Cerebellar nuclear complex (tissue), 1 donor: ENCODE measurements at places on chromosomes 3 and 15.

DNA sequence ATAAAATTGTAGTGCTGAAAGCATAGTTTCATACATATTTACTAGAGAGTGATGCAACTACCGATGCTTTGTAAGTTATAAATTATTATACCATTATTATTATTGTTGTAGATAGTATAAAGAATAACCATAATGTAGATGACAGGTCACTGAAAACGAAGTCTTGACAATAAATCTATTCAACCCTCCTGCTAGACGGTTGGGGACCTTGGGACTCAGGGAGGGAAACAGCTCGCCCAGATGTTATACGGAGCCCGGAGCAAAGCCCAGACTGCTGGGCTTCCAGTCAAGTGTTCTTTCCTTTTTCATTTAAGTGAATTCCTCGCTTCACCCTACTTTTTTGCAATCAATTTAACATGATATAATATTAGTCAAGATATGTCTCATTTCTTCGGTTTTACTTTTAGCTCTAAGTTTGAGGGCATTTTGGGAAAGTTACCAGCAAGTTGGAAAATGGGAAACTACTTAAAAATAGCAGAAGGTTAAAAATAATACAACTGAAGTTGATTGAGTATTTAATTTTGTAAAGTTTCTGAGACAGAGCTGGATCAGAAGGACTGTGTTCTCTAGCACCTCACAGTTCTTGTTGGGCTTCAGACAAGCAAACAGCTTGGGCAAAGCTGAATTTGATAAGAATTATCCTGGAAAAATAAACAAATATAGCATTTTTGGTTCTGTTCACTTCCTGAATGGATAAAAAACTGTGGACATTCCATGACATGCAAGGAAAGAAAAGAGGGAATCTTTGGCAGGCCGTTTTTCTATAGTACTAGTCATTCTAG lies 173.4 kb upstream of the TP63 start:
- no peak for DNase-seq

DNA sequence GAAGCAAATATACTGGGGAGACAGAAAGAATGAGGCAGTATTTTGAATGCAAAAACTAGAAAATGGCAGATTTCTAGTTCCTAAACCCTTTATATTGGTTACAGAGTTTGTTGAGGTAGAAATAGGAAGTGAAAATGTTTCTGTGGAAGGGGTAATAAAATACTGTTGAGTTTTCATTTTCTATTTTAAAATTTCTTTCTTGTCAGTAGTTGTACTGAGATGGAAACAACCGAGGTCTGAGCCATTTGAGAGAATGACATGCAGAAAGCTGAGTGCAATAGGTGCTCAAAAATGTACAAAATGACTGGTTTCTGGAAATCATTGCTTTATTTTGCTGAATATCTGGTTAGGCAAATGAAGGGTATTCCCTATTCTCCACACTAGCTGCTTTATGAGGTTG lies 361.4 kb downstream of the CHL1 start:
- DNase-seq: no peak

DNA sequence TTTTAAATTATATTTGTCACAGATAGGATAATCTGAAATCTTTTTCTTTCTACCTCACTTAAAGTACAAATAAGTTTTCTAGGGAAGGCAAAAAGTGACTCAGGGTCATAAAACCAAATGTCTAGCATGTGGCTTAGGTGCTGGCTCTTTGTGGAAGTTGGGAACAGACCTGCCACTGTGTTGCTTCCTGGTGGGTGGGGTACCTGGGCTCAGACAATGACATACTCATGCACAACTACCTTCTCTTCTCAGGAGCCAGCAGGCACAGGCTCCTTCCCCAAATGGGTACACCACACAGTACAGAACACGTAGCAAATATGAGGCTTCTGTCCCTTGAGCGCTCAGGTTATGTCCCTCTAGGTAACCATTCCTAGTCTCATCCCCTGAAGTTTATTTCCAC lies 40.1 kb upstream of the MUC13 start:
- no peak for DNase-seq

DNA sequence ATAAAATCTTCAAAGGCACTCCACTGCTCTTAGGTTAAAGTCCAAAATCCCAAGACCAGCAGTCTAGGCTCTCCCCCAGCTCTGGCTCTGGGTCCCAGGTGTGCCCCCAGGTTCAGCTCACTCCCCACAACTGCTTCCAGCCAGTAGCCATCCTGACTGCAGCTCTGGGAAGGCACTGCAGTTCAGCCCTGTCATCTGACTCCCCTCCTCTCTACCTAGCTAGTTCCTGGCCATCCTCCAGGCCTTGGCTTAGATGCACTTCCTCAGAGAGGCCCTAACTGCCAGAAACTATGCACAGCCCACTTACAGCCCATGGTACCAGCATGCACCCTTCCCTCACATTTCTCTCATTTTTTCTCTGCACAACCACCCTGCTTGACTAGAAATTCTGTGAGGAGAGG lies 25.5 kb downstream of the TBC1D2B start:
- DNase-seq: no peak

GRCh38 chr3:31723701-31724100 lies 191.0 kb downstream of the STT3B start:
- DNase-seq: no peak

GRCh38 chr3:39118931-39119660 lies 11.6 kb downstream of the TTC21A start:
- DNase-seq: no peak

- DNase-seq: peak; percentile 81
Observed at GRCh38 chr3:119702530-119703527, at the start of gene CFAP91. Gene CFAP91 (plus strand): TSS chr3:119703022. CDS start chr3:119703099, 77 bp downstream.

GRCh38 chr3:54827776-54828175 lies 100.1 kb downstream of the LRTM1 start:
- no peak for DNase-seq

- no peak for DNase-seq
Observed at GRCh38 chr3:18405141-18405540, 20.0 kb downstream of the SATB1 start.

DNA sequence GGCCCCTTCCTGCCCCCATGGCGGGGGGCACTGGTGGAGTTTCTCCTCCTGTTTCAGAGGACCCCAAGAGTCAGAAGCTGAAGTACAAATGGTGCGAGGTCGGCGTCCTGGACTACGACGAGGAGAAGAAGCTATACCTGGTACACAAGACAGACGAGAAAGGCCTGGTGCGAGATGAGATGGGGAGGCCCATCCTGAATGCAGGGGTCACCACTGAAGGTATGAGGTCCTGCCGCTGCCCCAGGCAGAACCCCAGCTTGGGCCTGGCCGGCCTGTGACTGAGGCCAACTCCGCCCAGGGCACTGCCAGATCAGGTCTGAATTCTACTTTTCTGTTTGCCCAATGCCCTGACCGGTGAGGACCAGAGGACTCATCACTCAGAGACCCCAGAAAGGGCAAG lies 15.0 kb downstream of the DNAH1 start:
- no peak for DNase-seq

DNA sequence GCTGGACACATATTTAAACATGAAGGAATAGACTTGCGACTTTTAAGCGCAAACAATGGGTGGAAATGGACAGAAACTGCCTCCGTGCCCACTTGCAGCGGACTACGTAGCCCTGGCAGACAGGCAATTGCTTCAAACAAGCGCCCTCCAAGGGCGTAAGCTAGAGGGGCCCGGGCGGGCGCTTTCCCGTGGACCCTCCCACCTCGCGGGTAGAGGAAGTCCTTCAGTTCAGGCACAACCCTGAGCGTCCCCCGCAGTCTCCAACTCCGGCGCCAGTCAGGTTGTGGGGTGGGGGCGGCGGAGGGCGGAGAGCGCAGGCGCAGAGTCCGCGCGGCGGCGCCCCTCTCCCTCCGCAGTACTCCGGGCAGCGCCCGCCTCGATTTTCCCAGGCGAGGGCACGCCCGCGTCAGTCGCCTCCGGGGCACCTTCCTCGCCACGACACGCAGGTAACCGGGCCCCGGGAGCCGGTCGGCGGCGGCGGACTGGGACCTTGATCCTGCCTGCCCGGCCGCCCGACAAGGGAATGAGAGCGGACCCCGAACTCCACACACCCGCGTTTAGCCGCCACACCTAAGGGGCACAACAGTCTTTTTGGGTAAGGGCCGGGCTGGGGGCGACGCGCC lies at the start of gene SLC35G2:
TSS of gene SLC35G2 (plus strand) at position 358 of the 623 bp plus-strand sequence. CDS start 35,335 bp downstream, outside the sequence.
- no peak for DNase-seq

GRCh38 chr15:96123630-96124187 lies 206.8 kb upstream of the NR2F2 start:
- no peak for DNase-seq

DNA sequence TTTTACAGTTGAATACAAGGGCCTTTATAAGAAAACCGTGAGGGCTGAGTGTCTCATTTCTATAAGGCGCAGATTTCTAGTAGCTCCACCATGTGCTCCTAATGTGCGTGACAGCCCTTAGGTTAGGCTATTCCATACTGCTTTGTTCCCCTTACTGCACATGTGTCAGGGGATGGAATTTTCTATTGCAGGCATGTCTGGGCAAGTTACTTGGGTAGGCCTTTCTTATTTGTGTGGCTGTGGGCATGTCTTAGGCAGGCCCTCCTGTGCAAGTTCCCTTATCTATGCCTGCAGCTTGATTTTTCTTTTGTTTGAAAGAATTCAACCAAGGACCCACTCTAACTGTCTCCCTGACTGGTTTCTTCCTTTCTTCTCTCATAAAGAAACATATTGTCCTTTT lies 434.2 kb upstream of the CNTN3 start:
- DNase-seq: no peak

DNA sequence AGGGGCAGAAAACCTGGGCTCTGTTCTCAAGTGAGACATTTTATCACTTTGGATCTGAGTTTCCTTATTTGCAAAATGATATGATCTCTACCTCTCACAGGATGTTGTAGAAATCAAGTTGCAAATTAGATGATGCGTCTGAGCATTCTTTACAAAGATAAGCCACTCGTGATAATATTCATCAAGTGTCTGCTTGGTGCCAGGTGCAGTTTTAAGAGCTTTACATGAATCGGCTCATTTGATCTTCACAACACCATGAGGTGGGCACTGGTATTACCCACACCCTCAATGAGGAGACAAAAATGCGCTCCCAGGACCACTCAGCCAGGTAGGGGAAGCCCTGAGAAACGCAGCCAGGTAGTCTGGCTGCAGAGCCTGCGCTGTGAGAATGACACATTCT lies 59.1 kb upstream of the CA12 start:
- DNase-seq: no peak

- DNase-seq: no peak
Observed at GRCh38 chr15:74988007-74988800, 7.2 kb upstream of the SCAMP5 start.

DNA sequence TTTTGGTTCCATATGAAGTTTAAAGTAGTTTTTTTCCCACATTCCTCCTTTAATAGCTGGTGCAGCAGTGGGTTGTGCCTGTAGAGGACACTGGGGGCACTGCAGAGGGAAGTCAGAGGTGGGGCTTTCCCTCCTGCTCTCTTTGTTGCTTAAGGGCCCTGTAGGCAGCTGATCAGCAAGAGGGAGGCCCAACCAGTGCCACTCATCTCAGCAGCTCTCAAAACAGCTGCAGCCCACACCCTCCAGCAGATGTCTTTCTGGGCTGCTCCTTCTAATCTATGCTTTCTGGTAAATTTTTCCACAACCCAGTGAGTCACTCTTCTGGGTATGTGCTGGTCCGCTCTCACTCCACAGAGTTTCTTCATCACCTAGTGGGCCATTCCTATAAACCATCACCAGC lies 263.8 kb downstream of the FEZF2 start:
- no peak for DNase-seq

DNA sequence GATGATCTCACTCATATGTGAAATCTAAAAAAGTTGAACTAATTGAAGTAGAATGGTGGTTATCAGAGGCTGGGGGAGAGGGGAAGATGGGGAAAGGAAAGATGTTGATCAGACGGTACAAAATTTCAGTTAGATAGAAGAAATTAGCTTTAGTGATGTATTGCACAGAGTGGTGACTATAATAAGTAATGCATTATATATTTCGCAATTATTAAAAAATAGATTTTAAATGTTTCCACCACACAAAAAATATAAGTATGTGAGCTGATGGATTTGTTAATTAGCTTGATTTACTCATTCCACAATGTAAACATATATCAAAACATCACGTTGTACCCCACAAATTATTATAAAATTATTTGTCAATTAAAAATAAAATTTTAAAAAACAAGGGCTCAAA lies 8.1 kb downstream of the SUMF1 start:
- no peak for DNase-seq
